ENCODE measurements at places on chromosomes 5 and 9.

DNA sequence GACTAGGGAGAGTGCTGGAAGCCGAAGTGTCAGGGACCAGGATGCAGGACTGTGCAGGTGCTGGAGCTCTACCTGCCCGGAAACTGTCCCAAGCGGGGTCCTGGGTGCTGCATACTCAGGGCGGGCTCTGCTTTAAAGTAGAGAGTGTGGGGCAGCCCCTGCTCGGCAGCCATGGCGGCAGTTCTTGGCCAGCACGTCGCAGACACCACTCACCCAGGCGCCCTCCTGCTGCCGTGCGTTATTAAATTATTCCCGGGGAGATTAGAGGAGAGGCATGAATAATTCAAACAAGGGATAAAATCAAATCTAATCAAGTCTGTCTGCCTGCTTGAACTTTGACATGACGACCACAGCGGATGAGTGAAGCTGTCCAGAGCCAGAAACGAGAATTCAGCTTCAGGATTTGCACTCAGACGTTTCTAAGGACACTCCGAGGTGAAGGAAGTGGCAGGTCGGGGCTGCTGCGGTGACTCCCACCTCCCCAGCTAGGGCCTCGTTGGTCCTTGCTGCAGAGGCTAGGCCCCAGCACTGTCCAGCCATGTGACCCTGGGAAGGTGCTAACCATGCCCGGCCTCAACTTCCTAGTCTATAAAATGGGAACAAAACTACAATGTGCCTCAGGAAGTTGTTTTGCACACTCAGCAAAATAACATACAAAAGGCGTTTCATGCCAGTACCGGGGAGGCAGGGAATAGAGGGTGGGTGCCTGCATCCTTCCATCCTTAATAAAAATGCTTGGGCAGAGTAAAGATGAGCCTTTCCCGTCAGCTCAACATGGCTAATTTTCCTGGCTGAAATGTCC is 91.3 kb upstream of the ADAMTS2 start:
- DNase-seq = no peak

DNA sequence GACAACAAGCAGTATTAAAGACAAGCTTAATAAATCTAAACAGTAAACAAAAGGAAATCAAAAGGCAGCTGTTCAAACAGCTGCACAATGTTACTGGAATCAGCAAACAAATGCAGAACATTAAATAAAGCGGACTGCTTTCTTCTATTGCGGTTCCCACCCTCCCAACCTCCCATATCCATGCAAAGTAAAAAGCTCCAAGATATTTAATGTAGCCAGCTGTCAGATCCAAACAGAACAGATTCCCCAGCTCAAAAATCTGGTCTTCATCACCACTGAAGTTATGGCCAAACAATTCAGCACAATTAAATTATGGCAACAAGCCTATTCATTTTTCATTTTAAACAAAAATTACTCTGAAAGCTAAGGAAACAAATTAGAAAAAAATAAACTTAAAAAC is 75.9 kb downstream of the SLC38A9 start:
- DNase-seq = no peak

GRCh38 chr5:1668141-1668721 is 131.4 kb downstream of the MRPL36 start:
- DNase-seq = no peak

DNA sequence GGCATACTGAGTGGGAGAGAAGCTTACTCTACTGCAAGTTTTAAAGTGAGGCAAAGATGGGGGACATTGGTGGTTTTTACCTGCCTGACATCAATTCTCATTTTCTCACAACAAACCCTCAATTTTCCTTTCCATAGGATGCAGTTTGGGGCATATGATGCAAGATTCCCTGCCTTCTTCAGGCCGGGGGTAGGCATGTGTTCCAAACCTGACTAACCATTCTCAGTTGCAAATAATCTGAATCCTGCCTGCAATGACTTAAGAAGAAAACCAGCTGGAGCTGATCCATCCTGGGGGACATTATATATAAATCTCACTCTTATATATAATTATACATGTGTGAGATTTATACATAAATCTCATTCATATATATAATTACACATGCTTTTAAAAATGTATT is 223.6 kb upstream of the EFNA5 start:
- DNase-seq = no peak

GRCh38 chr5:159128070-159128541 is 28.4 kb upstream of the EBF1 start:
- no peak for DNase-seq
